Activated CD4-positive, alpha-beta T cell treated with anti-CD3 and anti-CD28 coated beads for 24 hours (primary cell): ENCODE measurements at places on chromosomes 13 and 19.

- no peak for DNase-seq
These were observed 120.2 kb downstream of the UBL3 start for GRCh38 chr13:29730253-29730652.

DNA sequence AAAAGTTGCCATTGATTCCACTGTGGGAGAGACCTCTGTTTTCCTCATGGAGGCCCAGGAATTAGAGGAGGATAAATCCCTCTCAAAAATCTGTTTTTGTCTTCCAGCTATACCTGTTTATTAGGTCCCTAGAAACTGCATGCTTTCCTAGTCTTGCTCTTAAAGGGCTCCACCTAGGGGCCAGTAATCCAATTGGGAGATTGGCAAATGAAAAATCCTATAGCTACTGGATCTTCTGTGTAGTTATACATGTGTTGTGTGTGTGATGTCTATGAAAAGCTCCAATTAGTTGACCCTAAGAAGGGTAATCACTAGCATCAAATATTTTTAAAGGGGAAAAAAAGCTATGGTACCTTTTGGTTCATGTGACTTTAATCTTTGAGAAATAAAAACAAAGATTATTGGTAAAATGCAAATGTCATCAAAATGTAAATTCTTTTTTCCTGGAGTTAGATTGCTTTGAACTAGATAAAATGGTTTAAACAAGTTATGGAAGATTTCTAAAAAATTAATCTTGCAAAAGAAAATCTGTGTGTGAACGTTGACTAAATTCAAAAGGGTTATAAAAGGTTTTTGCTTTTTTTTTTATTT, 63.4 kb upstream of the C1QTNF9B start:
- DNase-seq = no peak

GRCh38 chr13:111280226-111280625, 40.2 kb upstream of the TEX29 start:
- DNase-seq = no peak

- no peak for DNase-seq
These were observed 102.6 kb upstream of the RNF113B start for GRCh38 chr13:98279473-98280175.

DNA sequence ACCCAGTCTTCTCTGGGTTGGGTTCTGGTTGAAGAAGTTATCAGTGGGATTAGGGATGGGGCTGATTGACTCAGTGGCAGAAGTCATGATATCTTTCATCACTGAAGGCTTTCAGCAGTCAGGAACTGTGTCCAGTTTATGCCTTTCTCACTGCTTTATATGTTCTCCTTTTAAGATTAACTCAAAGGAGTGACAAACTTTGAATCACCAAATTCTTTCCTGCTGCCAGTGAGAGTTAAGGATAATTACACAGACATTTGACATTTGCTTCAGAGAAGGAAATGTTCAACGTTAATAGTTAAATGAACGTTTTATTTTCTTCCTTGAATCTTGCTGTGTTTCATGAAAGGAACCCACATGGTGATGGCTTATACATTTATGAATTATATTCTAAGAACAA, 41.0 kb upstream of the CNMD start:
- DNase-seq = no peak
